Iris pigment epithelial cell (primary cell): ENCODE measurements at places on chromosomes 16 and 17.
A peak's percentile ranks its signal among the peaks of the same experiment; 100 is the strongest.

DNA sequence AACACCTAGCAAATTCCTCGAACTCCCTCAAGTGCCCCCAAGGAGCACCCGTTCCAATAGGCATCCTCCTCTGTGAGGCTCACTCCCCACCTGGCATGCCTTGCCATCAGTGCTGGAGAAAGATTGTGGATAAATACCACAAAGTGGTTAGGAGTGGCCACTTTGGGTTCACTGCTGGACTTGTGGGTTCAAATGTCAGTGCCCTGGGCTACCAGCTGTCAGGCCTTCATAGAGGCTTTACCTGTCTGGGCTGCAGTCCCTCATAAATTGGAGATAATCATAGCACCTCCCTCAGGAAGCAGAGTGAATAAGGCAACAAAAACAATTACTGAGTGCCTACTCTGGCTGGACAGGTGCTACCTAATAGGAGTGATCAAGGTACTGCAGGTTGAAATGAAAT lies 1.5 kb upstream of the SYT17 start:
- DNase-seq = no peak

- DNase-seq = no peak
These were observed 9.9 kb downstream of the MTSS2 start for GRCh38 chr16:70675851-70676513.

DNA sequence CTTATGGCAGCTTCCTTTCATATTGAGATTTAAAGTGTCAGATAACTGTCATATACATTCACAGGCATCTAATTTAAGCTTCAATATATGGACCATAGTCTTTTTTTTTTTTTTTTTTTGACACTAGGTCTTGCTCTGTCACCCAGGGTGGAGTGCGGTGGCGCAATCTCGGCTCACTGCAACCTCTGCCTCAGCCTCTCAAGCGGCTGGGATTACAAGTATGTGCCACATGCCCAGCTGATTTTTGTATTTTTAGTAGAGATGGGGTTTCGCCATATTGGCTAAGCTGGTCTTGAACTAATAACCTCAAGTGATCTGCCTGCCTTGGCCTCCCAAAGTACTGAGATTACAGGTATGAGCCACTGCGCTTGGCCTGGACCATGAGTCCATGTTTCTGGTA lies 13.6 kb downstream of the CEP95 start:
- DNase-seq = no peak

DNA sequence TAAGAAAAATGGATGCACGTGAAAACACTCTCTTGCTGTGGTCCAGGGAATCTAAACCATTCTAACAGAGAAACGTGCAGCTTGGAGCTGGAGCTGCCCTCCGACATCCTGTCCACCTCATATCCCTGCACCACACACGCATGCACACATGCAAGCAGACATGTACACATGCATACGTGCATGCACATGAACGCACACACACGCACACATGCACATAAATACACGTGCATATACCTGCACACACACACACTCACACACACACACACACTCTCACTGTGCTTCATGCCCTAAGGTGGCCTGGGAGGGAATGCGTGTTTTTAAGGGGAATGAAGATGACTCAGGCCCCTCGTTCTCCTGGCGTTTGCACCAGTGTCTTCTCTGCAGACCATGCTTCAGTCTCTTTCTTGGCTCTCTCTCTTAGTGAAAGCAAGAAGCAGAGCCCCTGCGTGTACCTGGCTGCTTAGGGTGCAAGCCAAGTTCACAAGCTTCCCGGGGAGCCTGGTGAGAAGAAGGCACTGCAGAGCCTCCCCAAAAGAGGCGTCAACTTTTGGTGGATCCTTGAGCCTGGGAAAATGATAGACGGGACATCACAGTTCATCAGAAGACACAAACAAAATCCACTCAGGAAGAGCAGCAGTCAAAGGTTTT lies 72.8 kb downstream of the GOSR1 start:
- no peak for DNase-seq

DNA sequence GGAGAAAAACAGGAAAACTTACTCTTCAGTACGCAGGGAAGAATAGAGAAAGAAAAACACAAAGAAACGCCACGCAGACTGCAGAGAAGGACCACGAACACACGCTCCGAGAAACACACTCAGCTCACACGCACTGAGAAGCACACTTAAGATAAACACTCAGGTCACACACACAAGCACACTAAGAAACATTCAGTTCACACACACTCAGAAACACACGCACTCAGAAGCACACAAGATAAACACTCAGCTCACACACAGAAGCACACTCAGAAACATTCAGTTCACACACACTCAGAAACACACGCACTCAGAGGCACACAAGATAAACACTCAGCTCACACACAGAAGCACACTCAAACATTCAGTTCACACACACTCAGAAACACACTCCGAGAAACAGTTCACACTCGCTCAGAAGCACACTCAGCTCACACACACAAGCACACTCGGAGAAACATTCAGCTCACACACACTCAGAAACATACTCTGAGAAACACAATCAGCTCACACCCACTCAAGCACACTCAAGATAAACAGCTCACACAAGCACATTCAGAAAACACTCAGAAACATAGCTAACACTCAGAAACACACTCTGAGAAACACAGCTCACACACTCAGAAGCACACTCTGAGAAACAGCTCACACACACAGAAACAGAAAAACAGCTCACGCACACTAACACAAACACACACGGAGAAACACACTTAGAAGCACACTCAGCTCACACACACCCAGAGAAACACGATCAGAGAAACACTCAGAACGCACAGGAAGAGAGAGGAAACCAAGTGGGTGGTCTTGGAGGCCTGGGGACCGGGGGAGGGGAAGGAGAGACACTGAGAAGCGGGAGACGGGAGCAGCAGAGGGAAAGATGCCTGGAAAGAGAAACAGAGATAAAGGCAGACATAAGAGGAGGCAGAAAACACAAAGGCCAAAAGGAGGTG lies 908 bp downstream of the TMEM98 start:
- peak; percentile 33 for DNase-seq

DNA sequence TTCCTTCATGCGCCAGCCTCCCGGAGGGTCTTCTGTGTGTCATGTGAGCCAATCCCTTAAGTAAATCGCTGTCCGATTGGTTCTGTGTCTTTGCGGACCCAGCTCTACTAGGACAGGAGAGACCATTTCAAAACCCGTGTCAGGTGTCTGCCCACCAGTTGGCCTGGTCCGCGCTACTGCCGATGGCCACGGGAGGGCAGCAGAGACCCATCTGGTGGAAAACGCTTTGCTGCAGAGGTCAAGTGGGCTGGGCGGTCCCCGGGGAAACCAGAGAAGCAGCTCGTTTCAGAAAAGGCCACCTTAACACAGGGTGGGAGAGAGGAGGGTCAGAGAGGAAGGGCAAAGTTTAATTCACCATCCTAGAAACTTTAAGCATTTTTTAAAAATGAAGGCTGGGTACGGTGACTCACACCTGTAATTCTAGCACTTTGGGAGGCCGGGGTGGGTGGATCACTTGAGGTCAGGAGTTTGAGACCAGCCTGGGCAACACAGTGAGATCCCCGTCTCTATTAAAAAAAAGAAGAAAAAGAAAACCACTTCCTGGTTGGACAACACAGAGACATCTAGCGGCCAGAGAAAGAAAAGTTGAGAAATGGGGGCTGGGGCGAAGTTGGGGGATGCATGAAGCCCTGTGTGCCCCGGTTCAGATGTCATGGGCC lies 2.8 kb upstream of the CIBAR2 start:
- DNase-seq = peak; percentile 81

DNA sequence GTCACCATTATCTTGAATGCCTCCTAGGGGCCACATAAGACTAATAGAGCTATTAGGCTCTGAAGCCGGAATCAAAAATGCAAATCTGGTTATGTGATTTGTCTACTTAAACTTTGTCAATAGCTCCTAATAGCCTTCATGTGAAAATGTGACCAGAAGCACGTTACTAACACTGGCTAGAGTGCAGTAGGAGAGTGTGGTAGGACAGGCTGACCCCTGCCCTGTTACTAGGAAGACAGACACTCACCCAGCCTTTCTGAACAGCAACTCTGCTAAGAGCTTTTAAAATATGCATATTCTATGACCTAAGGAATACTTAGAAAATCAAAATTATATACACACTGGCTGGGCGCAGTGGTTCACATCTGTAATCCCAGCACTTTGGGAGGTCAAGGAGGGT lies 26.3 kb downstream of the CENPV start:
- DNase-seq = no peak

GRCh38 chr17:32158870-32159585 lies 16.7 kb downstream of the RHOT1 start:
- DNase-seq = no peak

DNA sequence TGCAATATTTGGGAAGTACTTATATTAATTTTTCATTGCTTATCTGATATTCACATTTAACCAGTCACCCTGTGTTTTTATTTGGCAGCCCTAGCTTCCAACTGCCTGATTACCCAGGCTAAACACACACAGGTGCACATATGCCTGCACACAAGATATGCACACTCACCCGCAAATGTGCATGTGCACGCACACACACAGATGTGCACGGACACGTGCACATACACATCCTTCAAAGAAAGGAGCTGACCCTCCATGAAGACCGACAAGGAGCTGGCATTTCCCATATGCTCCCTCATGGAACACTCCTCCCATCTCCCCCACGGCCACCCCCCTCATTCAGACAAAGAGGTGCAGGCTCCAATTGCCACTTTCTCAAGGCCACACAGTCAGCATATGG lies 242.2 kb downstream of the ENGASE start:
- no peak for DNase-seq

DNA sequence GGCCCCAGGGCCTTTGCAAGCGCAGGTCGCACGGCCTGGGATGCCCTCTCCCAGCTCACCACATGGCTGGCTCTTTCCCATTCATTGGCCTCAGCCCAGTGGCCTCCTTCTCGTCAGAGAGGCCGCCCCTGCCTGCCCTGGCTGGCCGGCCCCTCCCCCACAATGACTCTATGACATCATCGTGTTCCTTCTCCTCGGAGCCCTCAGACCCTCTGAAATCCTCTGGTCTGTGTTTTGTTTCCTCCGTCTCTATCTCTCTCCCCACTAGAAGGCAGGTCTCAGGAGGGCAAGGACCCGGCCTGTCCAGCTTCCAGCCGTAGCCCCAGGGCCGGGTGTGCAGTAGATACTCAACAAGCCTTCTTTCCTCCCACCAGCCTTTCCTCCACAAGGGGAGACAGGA lies 164.8 kb upstream of the FOXF1 start:
- no peak for DNase-seq

- DNase-seq = no peak
These were observed 171.7 kb upstream of the ASIC2 start for GRCh38 chr17:33464669-33465280.

DNA sequence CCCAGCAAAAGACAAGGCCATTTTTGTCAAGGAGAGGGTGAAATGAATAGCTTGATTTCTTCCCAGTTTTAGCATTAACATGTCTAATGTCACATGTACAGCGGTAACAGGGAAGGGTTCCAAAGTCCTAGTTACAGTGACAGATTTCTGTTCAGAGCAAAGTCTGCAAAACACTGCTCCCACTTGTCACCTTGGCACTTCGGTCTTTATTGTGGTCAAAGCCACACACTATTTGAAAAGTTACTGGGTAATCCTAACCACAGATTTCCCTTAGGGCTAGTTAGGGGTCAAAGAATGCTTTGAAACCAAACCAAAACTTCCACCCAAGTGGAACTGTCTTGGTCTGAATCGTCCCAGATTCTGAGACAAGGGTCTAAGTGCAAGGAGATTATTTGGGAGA lies 455.6 kb downstream of the HS3ST3B1 start:
- no peak for DNase-seq

DNA sequence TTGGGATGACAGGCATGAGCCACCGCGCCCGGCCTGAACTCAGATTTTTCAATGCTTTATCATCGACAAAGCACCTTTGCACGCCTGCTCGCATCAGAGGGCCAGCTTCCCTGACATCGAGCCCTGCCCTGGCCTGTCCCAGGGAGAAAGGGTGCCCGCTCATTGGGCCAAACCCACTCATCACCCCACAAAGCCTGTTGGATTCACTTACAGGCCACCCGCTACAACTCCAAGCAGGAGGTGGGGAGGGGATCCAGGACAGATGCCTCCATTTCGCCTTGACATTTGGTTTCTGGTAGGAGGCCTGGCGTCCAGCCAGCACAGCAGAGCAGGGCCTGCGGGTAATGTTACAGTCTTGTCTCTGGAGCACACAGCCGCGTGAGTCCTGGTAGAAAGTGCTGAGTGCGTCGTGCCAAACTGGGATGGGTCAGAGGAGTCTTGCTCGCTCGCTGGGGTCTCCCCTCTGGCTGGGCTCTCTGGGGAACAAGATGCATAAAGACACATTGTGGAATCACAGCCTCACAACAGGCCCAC lies 19.8 kb downstream of the SMTNL2 start:
- peak; percentile 63 for DNase-seq

DNA sequence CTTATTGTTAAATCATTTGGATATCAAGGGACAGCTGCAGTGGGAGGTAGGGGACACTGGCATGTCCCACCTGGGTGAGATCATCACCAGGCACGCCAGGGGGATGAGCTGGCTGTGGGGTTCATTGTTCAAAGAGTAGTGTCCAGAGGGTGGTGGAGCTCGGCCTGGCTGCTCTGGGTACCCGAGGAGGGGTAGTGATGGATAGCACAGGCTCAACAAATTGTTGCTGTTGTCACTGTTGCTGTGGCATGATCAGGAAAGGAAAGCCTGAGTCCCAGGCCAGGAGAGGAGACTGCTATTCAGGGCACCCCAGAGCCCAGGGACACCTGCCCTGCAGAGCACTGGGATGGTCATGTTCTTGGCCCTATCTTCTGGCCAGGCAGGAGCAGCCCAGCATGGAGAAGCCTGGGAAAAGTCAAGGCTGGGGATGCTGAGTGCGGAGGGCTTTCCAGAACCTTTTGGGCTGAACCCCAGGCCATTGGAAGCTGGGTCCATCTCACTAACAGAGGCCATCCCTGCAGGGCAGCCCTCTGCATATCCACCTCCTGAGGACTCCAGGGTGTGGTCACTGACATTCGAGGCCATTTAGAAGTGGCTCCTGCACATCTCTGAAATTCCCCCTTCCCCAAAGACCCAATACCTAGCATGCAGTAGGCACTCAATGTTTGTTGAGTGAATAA lies 12.1 kb downstream of the BEAN1 start:
- no peak for DNase-seq

GRCh38 chr17:10200016-10200415 lies 1.6 kb upstream of the GAS7 start:
- DNase-seq = no peak
